ENCODE measurements at places on chromosomes 16 and 17.

DNA sequence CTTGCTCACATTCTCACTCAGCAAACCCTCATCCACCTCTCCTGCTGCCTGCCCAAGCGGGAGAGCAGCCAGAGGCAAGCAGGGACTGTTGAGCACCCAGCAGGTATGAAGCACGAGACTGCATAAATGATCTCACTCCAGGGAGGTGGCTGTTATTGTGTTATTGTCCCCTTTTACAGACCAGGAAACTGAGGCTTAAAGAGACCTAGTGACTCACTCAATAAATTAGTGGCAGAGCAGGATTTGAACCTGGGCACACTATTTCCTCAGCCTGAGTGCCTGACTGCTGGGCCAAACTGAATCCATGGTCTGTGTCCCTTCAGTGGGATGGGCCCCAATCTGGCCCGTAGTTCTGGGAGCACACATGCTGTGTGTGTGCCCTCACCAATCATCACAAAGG, 12.3 kb upstream of the MAP2K3 start:
- DNase-seq: no peak

- no peak for DNase-seq
Observed at GRCh38 chr16:85126394-85126704, 14.1 kb upstream of the CIBAR2 start.

- DNase-seq: no peak
Observed at GRCh38 chr17:69961501-69962145, 113.4 kb upstream of the KCNJ16 start.

DNA sequence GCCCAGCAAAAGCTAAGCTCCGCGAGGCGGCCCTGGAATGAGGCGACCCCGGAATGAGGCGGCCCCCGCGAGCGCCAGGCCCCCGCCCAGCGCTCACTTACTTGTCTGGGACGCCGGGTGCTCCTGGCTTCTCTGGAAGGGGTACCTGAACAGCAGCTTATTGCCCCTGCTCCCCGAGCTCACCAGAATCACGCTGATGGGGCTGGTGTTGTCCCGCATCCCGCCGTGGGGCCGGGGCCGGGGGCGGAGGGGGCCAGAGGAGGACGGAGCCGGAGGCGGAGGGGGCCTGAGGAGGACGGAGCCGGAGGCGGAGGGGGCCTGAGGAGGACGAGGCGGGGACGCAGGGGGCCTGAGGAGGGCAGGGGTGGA, 440 bp downstream of the NPRL3 start:
- peak; percentile 15 for DNase-seq

GRCh38 chr16:86994651-86995171, 322.5 kb downstream of the C16orf95 start:
- no peak for DNase-seq

- DNase-seq: no peak
Observed at GRCh38 chr16:10343124-10343760, 42.6 kb upstream of the ATF7IP2 start.

DNA sequence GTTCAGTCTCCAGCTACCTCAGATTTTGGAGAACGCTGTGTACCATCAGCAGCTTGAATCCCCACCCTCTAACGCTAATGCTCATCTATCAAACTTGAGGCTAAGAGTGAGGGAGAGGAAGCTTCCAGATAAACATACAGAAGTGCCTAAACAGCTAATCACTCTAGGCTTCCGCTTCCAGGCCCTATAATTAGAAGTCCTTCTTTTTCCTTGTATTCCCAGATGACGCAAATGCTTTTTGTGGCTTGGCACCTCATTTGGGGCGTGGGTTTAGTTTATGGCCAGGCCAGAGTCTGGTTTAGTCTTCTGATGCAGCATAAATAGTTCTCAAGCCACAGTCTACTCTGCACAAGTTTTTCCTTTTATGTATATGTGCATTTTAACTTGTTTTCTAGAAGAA, 263.4 kb downstream of the BCAS3 start:
- DNase-seq: no peak

- peak; percentile 62 for DNase-seq
Observed at GRCh38 chr16:3879887-3880564, 487 bp downstream of the CREBBP start.

GRCh38 chr16:46937536-46937935, 35.9 kb downstream of the DNAJA2 start:
- DNase-seq: no peak

DNA sequence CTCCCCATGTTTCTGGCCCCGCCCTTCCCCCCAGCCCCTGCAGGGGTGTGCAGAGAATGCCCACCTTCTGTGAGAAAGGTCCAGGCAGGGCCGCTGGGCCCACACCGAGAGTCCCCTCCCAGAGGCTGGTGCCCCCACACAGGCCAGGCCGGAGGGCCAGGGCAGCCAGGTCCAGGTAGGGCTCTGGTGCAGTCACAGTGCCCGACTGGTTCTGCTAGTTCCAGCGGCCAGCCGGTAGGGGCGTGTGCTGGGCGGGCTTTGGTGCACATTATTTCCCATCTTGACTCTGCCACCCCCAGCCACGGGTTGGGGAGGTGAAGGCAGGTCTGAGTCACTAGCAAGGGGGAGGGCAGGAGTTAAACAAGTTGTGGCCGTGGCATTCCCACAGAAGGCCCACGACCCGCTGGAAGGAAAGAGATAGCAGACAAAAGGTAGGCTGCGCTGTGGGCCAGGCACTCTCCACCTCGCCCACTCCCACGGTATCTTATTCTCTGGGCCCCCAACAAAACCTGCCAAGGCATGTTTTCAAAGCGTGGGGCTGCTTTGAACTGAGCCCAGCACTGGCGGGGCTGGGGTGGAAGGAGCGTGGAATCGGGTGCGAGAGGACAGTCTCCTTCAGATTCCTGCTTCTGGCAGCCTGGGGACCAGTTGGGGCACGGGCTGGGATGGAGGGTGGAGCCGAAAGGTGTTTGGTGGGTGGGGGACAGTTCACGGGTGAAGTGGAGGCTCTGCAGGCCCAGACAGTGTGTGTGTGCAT, 1.9 kb downstream of the EPN3 start:
- no peak for DNase-seq

DNA sequence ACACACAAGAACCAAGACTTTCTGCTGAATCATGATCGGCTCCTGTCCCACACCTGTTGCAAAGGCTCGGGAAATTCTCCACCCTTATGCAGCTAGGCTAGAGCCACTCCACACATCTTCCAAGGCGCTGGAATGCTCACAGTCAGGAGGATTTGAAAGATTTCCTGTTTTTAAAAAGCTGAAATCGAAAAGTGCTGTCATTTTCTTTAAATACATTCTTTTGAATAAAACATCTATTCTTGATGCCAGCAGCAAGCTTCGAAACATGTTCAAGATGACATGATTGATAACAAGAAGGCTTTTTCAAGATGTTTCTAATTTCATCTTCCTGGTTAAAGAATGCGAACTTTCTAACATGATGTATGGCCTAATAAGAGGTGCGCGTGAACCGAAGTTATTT, 219.7 kb upstream of the CDH5 start:
- no peak for DNase-seq

DNA sequence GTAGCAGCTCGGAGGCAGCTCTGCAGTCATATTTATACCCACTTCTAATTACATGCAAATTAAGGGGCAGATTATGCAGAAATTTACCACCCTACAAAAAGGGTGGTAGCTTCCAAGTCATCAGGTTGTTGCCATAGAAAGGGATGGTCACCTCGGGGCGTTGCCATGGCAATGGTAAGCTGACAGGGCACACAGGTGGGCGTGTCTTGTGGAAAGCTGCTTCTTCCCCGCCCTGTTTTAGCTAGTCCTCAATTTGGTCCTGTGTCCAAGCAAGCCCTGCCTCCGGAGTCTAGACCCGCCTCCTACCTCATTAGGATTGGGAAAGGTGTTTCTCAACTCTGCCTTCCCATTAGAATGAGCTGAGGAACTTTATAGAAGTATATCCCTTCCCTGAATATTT, 98.7 kb downstream of the HS3ST2 start:
- DNase-seq: no peak

DNA sequence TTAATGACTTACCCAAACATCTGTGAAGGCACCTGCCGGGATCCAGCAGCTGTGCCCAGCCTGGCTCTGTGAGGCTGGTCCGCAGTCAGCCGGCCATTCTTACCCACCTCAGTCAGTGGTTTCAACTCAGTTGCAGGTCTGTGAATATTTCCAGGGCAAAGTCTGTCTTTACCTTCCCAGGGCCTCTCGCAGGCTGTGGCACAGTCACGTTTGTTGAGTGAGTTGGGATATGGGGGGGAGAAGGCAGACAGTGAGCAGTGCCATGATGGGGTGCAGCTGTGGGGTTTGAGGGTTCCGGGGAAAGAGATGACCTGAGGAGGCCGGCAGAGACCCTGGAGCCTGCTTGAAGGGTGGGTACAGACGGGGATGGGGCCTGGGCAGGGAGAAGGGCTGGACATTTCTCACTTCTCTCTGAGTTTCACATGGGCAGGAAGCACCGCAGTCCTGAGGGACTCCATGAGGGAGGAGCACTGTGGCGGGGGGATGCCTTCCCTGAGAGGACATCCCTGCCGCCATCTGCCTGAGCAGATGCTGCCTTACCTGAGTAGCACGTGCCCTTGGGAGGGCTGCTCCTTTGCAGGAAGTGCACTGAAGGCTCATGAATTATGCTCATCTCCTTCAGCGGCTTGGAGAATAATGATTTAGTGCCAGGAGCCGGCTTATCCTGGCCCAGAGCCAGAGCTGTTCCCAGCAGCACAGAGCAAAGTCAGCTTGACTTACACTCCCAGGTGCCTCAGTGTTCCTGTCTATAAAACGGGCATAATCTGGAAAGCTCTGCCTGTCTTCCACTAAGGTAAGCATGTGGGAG, 48.1 kb downstream of the KSR1 start:
- DNase-seq: no peak

DNA sequence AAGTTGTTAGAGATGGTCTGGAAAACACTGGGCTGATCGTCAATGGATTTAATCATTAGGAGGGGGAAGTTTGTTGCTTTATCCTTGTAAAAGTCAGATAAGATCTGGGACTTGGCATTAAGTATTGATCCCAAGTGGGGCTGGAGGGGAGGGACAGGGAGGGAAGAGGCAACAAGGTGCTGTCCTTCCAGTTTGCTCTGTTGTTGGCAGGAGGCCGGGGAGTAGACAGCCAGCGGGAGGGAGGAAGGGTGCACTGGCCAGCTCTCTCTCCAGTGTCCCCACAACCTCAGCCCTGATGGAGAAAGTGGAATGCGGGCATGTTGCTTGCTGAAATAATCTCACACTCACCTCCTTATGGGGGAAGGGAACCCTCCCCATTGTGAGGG, 210.2 kb downstream of the CCDC182 start:
- DNase-seq: no peak

- no peak for DNase-seq
Observed at GRCh38 chr17:78418326-78419026, 40.0 kb downstream of the PGS1 start.

GRCh38 chr17:61209525-61209924, 190.1 kb upstream of the TBX2 start:
- DNase-seq: no peak
